Inflammatory macrophage treated with lipopolysaccharide for 4 hours (primary cell): ENCODE measurements at places on chromosomes 6 and 20.
A peak's percentile ranks its signal among the peaks of the same experiment; 100 is the strongest.

DNA sequence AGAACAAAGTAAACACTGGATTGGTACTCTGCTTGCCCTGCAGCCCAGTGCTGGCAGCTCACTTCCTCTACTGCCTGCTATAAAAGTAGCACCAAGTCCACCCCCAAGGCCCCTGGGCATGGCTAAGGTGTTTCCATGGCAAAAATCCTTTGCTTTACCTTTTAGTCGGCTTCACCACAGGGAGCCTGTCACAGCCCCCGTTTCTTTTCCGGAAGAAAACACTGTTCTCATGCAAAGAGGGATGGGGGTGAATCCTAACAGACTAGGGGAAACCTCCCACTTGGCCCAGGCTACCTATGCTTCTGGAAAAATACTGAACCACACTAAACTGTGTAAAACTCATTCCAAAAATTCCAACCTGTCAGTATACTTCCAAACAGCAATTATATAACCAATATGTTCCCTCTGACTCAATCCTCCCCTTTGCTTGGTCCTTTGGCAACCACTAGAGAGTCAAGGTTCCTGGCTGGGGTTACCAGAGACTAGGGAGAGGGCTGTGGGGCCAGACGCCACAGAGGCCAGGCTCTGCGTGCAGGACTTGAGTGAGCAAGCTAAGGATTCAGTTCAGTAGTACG, 16.1 kb downstream of the PPIL1 start:
- no peak for DNase-seq

DNA sequence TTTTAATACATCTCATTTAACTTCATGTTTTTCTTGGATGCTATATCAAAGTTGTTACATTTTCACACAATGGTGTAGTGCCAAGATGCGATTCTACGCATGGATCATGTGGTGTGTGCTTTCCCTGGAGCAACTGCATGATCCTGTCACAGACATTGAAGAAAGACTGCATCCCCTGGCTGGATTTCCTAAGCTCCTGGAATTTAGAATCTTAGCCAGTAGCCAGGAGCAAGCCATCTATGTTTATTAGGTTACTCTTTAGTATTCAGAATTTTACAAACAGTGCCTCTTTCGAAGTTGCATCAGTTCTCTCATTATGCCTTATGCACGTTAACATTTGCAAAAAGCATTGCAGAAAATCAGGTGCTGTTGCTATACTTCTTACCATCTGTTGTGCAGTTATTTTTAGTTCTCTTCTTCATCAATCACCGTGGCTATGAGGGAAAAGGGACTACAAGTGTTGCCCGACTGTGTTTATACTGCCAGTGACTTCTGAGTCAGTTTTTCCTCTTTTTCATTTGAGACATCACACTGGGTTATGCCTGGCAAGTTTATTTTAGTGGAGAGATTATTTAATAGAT, 584.2 kb downstream of the BCKDHB start:
- DNase-seq: no peak

DNA sequence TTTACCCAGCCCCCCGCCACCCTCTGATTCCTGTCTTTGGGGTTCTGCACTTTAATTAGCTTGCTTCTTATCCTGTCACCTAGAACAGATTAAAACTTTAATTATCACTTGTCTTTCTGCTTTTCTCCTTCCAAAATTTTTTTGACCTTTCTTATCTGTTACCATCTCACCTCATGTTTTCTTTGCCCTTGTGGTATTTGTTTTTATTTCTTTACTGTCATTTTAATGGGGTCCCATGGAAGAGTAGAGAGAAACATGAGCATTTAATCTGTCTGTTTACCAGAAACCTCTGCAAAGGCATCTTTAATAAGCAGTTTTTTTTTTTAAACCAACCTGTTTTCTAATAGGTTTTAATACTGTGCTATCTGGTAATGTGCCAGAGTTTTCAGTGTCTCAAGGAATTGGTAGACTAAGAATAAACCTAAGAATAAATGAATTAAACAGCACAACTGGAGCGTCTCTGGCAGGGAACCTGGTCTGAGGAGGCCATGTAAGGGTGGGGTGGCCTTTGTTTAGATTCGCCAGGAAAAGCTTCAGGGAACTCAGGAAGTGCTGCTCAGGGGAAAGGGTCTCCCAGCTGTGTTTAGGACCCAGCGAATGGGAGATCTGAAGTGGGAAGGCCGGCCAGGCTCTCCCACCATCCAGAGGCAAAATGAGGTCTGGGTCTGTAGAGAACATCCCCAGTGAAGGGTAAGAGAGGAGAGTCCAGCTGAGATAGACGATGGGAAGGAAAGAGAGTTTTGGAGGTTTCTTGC, 69.8 kb downstream of the ARID1B start:
- DNase-seq: no peak

- no peak for DNase-seq
These were observed 105.9 kb upstream of the MAP7 start for GRCh38 chr6:136656121-136656520.

DNA sequence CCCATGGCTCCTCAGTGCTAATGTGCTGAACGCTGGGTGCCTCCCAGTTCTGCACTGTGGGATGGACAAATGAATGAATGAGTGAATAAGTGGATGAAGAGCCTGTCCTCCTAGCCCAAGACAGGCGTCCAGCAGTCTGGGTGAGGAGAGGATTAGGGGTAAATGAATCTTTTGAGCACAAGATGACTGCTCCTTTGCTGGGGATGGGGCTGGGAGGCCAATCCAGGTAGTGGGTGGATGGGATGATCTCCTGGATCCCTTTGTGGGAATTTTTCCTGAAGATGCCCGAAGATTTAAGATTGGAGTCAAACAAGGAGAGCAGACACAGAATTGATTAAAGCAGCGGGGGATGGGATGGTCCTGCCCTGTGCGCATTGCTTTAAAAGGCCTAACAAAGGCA, 65.3 kb upstream of the MLN start:
- DNase-seq: no peak

GRCh38 chr6:47650553-47651432, 47.6 kb upstream of the ADGRF4 start:
- DNase-seq: peak; percentile 21

DNA sequence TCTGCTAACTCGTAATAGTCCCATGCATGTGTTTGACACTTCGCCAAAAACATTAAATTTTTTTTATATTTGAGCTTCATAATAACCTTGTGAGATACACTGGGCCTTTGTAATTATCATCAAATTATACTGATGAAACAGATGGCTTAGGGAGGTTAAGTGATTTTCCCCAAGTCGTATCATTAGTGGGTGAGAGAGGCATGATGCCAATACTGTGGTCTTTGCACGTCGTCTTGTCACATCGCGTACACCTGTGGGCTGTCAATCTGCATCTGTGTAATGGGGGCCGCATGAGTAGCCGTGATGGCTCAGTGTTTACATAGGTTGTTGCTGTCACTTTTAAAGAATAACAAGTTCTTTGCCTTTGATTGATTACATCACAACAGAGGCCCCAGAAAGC, 1.7 kb downstream of the PRL start:
- DNase-seq: no peak

- no peak for DNase-seq
These were observed 150.6 kb upstream of the HSF2 start for GRCh38 chr6:122248844-122249243.

DNA sequence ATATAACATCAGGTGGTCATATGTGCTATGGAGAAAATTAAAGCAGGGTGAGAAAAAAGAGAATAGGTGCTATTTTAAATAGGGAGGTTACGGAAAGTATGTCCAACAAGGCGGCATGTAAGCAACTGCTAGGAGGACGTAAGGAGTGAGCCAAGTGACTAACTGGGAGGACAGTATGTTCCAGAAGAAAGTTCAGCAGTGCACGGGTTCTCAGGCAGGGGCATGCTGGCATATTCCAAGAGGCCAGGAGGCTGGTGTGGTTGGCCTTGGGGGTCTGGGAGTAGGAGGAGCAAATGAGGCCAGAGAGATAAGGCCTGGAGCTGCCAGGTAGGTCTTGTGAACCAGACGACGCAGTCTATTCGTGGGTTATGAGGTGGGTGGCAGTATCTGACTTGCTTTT, 112.4 kb downstream of the ARMC2 start:
- no peak for DNase-seq

GRCh38 chr6:32189069-32189741, 797 bp downstream of the PBX2 start:
- DNase-seq: no peak

DNA sequence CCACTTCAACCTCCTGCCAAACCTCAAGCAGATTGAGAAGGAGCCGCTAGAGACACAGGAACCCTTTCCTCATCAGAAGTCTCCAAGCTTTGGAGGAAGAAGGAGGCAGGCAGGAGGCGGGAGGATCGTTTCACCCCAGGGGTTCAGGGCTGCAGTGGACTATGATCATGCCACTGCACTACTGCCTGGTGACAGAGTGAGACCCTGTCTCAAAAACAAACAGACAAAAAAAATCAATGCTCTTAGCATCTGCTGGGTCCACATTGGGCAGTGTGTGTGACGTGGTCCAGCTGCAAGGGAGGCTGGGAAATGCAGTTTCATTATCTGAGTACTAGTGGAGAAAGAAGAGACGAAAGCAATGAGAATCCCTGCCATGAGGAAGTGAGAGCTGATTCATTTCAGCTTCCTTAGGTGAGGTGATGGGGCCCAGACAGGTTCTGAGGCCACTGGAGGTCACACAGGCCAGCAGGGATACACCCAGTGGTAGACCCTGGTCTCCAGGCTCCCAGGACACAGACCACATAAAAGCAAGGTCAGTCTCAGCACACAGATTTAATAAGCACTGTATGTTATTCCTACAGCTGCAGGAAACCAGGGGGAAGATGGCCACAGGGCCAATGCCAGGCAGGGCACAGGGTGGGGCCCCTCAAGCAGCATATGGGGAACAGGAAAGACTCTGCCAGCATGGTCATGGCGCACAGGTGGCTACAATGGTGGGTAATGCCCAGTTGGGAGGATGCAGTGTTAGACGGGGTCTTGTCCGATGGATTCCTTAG, 4.3 kb downstream of the GFRA4 start:
- DNase-seq: peak; percentile 70
